ENCODE measurements at places on chromosomes 12 and 14.
A peak's percentile ranks its signal among the peaks of the same experiment; 100 is the strongest.

- DNase-seq, result peak; percentile 17
Observed at GRCh38 chr14:103391048-103391447, 5.8 kb downstream of the MARK3 start.

- no peak for DNase-seq
Observed at GRCh38 chr14:99862136-99862535, 68.9 kb downstream of the EML1 start.

- no peak for DNase-seq
Observed at GRCh38 chr14:101239065-101239464, 322.2 kb upstream of the DIO3 start.

DNA sequence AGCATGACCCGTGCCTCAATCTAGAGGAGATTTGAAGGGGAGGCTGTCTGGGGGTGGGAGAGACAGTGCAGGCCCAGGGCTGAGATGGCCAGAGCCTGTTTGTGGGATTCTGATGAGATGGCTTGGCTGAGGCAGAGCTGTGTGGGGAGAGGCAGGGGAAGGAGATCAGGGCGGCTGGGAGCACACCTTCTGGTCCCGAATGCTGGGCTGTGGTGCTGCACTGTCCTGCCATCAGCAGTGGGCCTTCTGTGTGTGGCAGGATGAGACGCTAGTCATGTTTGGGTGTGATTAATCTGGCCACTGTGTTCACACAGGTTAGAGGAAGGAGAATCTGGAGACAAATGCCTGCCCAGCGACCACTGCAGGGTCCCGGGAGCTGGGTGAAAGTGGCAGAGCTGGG is 300.9 kb downstream of the CACNA1C start:
- no peak for DNase-seq

GRCh38 chr14:65502676-65503124 is 90.2 kb downstream of the FUT8 start:
- no peak for DNase-seq

- no peak for DNase-seq
Observed at GRCh38 chr12:28500373-28501024, 310.2 kb downstream of the CCDC91 start.

DNA sequence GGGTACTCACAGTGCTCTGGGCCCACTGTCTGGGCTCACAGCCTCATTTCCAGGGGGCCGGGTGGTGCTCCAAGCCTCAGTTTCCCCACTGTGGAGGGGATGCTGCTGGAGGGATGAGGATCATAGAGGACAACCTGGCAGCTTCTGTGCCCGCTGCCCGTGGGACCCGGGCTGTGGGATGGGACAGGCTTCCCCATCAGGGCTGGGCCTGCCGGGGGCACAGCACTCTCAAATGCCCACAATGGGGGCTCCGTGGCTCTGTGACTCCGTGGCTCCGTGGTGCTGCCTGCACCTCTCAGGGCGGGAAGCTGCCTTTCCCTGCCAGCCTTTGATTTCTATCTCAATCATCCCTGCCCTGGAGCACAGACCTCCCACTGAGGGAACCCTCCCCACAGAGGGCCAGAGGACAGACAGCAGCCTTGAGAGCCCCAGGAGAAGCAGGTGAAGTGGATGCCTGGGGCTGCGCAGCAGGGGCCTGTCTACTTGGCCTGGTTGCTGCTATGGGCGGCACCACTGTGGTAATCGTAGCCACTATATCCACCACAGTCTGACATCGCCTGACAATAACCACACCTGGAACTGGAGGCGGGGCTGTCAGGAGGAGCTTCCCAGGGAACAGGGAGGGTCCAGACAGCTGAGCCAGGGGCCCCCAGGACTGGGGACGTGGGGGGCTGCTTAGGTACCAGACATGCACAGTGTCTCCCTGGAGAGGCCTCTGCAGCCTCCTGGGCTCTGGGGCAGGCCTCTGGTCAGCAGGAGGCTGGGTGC is 375.9 kb downstream of the TMEM121 start:
- no peak for DNase-seq

DNA sequence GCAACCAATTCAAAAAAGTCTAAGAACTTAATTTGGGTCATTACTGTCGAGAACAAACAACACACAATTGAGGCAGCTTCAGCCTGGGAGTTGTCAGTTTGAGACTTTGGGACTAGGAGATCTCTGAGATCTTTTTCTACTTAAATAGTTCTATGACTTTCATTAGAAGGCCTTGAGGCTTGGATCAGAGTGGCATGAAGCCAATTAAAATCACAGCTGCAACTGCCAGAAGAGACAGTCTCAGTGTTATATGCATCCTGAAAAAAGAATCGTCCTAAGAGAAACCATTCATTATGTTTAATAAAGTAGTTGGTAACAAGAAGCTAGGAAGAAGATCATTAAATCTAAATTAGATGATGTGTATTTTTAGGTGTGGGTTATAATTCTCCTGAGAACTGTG is 170.8 kb upstream of the RASSF8 start:
- no peak for DNase-seq

DNA sequence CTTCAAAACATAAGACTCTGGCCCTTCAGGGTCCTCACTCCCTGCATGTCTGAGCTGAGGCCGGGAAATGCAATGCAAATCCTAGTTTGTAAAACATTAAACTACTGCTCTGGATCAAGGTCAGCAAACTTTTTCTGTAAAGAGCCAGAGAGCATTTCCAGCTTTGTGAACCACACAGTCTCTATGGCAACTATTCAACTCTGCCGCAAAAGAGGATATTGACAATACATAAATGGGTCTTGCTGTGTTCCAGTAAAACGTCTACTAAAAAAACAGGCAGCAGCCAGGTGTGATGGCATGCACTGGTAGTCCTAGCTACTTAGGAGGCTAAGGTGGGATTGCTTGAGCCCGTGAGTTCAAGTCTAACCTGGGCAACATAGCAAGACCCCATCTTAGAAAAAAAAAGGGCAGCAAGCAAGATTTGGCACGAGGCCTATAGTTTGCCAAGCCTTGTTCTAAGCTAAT is 22.3 kb downstream of the DDX24 start:
- no peak for DNase-seq

GRCh38 chr12:45468751-45469615 is 253.1 kb downstream of the ANO6 start:
- DNase-seq, result no peak

DNA sequence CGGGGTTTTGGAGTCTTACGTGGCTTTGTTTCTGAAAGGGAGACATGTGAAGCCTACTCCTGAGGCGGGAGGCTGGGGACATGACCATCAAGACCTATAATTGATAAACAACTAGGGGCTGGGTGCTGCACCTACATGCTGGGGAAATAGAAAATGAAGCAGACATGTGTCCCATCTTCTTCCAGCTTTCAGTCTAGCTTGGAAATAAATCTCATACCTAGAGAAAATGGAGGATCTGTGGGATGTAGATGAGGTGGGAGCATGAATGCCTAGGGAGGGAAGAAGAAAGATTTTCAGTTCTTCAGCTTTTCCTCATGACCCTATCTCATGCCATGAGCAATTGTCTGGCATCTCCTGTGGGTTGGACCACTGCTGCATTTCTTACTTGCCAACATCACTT is 22.1 kb downstream of the EMP1 start:
- DNase-seq, result no peak

DNA sequence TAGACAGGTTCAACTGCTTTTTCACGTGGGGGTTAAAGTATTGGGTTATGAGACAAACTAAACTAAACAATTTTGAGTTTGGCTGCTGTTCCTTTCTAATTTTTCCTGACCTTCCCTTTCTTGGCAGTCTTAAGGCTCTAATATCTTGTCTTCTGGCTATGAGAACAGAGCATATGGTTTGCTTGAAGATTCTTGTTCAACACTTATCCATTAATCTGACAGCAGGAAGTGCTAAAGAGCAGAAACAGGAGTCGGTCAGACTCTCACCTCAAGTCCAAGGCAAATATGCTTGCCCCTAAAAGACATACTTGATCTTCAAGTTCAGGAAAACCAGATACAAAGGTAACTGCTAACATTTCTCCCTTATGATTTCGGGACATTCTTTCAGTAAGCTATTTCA is 52.6 kb upstream of the KCNJ8 start:
- no peak for DNase-seq

GRCh38 chr12:93318720-93319522 is 58.8 kb upstream of the NUDT4 start:
- DNase-seq, result no peak

GRCh38 chr12:3973973-3974644 is 100.9 kb upstream of the PARP11 start:
- no peak for DNase-seq

GRCh38 chr14:88195676-88196075 is 127.4 kb downstream of the KCNK10 start:
- no peak for DNase-seq

GRCh38 chr14:91255026-91255695 is 10.7 kb upstream of the GPR68 start:
- DNase-seq, result no peak

DNA sequence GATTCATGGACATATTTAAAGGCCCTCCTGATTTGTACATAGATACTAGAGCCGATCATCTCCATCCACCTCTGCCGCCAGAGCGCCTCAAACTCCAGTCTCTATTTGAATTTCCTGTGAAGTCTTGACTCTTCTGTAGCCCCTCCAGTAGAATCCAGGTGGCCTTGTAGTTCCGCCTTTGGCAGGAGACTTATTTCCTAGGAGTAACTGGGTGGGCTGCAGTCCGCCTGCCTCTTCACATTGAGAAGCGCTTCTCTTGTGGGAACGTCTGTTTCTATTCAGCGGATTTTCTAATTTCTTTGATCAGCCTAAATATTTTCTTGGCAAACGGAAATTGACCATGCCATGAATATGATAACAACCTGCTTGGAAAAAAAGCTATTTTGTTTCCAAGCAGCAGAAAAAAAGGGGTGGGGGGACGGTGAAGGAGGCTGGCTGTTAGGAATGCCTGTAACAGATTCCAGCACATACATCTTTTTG is 9.0 kb upstream of the SIX1 start:
- DNase-seq, result no peak

DNA sequence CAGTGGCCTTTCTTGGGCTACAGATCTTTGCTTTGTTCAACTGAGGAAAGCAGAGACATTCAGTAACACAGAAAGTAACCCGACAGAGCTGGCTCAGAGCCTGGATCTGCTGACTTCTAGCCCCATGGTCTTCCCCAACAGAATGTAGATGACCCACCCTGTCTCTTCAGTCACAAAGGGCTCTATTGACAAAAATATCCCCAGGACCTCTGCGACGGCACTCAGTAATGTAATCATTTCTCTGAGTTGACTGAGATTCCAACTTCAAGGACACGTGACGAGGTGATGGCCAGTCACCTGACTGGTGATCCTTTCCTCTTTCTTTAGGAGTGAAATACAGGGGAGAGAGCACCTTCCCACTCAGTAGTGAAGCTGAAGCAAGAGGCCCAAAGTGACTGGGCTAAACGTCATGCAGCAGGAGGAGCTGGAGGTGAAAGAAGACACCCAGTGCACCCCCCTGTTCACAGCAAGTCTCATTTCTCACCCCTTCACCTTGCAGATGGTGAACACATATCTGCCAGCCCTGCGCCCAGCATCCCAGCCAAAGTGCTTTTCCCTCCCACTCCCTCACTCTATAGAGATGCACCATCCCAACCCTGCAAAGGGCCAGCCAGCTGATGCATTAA is 179.2 kb upstream of the EGLN3 start:
- no peak for DNase-seq

DNA sequence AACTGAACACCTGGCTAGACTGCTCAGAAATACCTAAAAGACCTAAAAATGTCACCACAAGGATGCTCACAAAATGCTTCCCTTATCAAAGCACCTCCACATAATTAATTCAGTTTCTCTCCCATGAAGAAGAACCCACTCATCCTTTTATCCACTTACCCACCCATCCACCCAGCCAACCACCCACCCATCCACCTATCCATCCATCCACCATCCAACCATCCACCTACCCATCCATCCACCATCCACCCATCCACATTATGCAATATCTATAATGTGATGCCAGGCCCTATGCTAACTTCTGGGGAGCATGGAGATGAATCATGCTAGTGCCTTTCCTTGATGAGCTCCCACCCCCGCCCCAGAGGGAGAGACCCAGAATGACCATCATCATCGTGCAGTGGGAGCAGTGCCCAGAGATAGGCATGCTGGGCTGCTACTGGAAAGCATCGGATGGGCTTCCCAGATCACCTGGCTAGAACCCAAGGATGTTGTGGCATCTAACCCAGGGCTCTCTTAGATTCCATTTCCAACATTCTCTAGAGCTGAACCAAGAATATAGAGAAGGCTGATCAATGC is 166.6 kb downstream of the TTC7B start:
- DNase-seq, result no peak

DNA sequence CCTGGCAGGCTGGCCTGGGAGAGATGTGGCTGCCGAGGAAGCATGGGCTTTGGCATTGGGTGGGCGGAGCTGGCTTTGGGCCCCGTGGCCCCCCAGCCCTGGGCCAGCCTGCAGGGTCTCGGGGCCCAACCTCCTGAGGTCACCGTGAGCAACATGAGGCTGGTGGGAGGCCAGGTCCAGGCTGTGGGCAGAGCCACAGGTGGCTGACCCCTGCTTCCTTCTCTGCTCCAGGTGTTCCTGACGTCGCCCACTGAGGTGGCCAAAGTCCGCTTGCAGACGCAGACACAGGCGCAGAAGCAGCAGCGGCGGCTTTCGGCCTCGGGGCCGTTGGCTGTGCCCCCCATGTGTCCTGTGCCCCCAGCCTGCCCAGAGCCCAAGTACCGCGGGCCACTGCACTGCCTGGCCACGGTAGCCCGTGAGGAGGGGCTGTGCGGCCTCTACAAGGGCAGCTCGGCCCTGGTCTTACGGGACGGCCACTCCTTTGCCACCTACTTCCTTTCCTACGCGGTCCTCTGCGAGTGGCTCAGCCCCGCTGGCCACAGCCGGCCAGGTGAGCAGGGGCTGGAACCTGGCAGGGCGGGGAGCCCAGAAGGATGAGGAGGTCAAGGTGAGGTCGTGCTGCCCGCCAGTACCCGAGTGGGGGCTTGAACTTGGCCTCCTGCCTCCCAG is 5.5 kb downstream of the SLC25A47 start:
- DNase-seq, result no peak

DNA sequence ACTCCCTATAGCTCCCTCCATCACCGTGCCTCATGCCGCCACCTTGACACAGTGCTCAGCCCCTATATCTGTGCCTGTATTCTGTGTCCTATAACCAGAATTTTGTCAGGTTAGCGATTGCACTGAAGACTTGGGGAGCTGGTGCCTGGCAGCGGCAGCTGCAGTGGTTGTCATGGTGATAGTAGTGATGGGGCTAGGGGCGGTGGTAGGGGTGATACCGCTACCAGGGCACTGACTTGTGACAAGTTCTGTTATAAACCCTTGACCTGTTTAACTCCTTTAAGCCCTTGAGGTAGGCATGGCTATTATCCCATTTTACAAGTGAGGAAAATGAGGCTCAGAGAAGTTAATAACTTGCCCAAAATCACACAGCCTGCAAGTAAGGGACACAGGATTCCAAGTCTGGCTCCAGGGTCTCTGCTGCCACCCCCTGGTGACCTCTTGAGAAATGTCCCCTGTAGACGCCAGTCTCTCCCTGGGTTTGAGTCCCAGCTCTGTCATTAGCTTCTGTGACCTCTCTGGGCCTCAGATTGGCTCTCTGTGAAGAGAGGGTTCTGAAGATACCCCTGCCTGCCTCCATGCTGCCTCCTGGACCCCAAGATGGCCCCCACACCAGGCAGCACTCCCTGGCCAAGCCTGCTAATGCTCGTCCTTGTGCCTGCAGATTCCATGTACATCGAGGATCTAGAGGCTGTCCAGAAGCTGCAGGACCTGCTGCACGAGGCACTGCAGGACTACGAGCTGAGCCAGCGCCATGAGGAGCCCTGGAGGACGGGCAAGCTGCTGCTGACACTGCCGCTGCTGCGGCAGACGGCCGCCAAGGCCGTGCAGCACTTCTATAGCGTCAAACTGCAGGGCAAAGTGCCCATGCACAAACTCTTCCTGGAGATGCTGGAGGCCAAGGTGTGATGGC is 121.9 kb downstream of the ESRRB start:
- no peak for DNase-seq
